ENCODE measurements at places on chromosomes 12 and 14.

GRCh38 chr14:77707355-77707723 is 484 bp downstream of the ALKBH1 start:
- no peak for DNase-seq

- no peak for DNase-seq
Observed at GRCh38 chr12:1398673-1399072, 195.7 kb downstream of the FBXL14 start.

DNA sequence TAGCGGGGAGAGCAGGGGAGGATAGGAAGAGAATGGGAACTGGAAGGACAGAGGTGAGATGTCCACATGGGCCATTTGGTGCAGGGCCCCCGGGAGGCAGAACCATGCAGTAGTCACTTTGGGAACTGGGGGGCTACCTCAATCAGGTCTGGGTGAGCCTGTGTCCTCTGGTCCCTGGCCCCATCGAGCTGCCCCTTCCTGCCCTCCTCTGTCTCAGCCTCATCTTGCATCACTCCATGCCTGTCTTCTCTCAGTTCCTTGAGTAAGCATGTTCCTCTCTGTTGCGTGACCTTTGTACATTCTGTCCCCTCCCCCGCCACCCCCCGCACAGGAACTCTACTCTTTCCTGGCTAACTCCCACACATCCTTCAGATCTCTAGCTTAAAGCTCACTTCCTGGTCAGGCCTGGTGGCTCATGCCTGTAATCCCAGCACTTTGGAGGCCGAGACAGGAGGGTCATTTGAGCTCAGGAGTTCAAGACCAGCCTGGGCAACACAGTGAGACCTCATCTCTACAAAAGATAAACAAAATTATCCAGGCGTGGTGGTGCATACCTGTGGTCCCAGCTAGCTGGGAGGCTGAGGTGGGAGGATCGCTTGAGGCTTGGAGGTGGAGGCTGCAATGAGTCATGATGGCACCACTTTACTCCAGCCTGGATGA is 23.2 kb downstream of the FOS start:
- DNase-seq, result no peak

DNA sequence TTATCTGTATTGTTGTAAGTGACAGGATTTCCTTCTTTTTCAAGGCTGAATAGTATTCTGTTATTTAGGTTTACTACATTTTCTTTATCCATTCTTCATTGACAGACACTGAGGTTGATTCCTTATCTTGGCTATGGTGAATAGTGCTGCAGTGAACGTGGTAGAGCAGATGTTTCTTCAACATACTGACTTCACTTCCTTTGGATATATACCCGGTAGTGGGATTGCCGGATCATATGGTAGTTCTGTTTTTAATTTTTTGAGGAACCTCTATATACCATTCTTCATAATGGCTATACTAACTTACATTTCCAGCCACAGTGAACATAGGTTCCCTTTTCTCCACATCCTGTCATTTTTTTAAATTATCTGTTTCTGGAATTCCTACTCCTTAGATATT is 21.8 kb downstream of the DERA start:
- no peak for DNase-seq

GRCh38 chr12:54543526-54543925 is 5.9 kb upstream of the PDE1B start:
- DNase-seq, result no peak

DNA sequence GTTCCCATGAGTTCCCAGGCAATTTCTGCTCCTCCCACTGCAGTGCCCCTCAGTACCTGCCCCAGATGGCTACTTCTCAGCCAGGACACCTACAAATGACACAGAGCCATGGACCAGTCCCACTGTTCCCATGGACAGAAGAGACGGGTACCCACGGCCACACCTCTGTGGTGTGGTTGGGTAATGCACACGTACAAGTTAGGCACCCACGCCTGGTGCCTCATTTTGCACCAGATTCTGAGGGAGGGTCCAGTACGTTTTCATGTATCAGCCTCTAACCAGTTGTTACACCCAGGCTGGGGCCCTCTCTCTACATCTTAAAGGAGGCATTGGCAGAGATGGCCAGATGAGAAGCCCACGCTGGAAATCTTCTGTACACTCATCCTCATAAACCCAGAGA is 114.0 kb downstream of the DICER1 start:
- DNase-seq, result no peak

- DNase-seq, result no peak
Observed at GRCh38 chr14:39055786-39056474, 47.1 kb downstream of the SEC23A start.

DNA sequence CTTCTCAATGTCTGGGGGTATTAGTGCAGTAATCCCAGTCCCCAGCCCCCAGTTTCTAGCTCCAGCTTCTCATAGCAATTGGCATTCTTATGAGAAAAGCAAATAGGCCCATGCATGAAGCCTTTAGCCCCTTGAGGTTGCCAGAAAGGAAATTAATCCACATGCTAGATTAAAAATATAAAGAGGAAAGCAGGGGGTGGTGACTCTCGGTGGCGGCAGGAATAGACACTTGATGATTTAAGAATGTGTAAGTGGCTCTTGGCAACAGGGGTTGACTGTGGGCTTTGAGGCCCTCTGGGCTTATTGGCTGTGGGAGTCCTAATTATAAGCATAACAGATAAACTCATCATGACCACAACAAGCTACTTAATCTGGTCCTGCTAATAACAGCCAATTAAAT is 1367.3 kb upstream of the FLRT2 start:
- DNase-seq, result no peak

DNA sequence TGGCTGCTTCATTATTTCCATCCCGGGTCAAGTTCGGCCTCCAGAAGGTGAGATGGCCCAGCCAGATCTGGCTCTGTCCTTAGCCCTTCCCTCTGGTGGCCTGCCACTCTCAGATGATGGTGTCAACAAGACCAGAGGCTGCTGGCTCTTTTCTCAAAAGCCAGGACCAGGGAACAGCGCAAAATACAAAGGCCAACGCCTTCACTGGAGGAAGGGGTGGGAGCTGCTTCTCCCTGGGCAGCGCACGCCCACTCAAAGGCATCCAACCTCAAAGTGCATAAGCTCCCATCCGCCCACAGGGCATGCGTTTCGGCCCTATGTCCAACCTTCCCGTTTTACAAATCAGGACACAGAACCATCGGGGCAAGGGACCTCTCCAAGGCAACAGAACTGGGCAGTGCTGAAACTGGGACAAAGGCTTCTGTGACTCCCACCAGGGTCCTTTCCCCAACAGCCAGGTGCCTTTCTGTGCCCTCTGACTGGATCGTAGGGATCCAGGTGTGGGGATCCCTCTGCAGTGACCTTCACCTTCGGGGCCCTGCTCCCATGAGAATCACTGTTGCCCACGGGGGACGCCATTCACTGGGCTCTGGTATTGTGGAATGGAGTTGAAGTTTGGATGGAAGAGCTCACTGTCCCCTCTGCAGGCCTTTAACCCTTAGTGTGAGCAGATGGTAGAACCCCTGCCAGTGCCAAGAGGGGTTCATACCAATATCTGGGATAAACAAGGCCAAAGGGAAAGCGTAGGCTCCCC is 76.8 kb downstream of the NINJ2 start:
- no peak for DNase-seq

- no peak for DNase-seq
Observed at GRCh38 chr12:92462049-92462448, 240.7 kb upstream of the PLEKHG7 start.

DNA sequence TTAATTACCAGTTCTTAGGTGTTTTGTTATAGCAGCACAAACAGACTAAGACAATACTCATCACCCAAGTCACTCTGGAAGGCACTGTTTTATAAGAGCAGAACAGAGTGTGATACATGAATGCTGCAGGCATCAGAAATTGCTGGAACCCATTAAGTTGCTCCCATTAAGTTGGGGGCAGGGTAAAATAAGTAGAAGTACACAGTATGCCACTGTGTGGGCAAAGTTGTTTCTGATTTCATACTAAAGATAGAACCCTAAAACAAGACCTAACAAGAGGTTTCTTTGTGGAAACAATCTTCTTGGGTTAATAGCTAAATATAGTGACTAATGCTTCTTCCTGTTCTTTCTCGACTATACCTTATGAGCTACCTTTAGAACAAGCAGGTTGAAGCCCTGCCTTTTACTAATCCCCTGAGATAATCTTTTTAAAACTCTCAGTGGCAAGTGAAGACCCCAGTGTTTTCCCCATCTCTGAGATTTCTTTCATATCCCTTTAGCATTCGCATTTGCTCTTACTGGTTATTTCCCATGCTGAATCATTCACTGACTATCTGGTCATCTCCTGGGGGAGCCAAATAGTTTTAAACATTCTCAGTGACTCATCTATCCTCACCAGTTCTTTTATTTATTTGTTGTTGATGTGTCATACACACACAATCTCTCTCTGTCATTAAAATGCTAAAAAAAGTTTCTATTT is 52.3 kb downstream of the SOCS2 start:
- no peak for DNase-seq

- DNase-seq, result no peak
Observed at GRCh38 chr12:104865080-104865479, 93.0 kb downstream of the SLC41A2 start.

DNA sequence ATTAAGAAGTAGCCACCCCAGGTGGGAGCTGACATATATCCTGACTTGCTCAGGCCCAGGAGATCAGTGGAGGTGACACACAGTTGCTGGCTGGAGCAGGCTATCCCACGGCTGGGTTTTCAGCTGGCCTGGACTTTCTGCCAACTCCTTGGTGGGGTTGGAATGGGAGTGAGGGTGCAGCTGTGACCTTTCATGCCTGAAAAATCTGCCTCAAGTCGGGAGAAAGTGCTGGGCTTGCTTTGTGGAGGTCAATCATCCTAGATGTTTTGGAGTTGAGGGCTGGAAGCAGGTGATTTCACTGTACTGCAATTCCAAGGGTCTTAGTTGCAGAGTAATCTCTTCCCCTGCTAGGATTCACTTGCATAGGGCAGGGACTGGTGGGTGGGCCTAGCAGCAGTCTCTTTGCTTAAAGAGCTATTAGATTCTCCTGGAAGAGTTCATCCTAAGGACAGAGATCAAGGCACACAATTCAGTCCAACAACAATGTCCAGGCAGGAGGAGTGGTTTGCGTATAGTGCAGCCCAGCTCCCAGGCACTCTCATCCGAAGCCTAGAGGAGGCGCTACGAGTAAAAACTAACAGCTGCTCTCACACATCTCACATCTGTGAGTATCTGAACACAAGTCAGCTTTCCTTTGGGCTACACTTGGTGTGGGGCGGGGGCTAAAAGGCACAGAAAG is 98.1 kb downstream of the GAS2L3 start:
- no peak for DNase-seq

GRCh38 chr12:115481141-115481540 is 796.4 kb downstream of the MED13L start:
- DNase-seq, result no peak

DNA sequence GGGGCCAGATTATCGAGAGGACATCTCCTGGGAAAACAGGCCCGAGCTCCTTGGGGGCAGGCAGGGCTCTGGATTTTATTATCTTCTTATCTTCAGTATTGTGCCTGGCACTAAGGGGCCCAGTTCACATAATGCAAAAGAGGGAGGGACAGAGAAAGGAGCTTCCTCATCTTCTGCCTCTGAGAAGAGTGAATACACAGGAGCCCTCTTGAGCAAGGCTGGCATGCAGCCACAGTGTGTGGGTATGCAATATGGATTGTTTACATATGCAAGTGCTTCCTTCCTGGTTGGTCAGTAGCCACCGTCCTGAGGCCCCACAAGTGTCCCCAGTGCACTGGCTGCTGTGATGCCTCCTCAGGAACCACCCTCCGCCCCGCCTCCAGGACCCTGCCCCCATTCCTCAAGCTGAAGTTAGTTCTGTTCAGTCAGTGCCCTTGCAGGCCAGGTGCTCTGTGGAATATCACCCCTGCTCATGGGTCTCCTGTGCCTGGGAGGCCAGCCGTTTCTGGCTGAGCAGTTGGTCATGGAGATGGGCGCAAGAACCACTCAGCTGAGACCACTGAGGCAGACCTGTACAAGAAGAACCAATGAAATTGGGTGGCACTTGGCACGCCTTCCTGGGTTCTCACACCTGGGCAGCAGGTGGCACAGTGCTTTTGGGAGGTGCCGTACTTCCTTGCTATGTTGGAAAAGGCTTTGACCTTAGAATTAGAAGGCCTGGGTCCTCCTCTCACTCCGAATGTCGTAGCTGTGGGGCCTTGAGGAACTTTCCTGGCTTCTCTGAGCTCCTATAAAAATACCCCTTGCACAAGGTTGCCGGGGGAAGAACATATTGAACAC is 35.1 kb upstream of the ACTN1 start:
- peak; percentile 9 for DNase-seq

- DNase-seq, result no peak
Observed at GRCh38 chr14:71247106-71247505, 339.8 kb downstream of the PCNX1 start.

GRCh38 chr12:120720234-120720986 is 5.2 kb upstream of the ACADS start:
- DNase-seq, result no peak

DNA sequence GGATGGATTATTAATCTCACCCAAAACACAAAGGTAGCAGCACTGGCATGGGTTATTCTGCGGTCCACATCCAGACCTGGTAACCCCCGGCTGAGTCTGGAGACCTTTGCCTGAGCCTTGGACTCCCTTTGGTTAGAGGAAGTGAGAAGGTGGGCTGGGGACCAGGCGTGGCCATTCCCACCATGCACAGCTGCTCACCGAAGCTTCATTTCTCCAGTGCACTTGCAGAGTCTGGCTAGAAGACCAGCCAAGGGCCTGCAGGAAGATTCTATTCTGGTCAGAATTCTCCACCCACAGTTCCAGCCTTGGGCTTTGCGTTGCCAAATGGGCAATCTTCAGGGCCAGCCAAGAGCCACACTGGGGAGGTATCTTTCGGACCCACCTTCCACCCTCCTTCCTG is 73.0 kb downstream of the LGMN start:
- DNase-seq, result no peak

GRCh38 chr12:101634724-101635123 is 40.0 kb downstream of the MYBPC1 start:
- DNase-seq, result no peak

DNA sequence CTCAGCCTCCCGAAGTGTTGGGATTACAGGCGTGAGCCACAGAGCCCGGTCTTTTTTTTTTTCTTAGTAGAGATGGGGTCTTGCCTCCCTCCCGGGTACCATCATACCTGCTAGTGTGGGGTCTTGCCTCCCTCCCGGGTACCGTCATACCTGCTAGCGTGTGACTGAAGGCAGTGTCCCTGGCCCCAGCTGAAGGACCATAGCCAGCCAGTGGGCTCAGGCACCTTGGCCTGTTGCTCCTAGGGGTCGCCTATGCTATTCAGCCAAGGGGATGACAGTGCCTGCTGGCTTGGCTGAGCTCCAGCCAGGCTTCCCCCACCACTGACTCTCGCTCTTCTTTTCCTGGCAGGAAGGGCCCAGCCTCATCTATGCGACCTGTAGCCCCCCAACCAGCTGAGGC is 10.5 kb upstream of the BLTP3B start:
- no peak for DNase-seq

DNA sequence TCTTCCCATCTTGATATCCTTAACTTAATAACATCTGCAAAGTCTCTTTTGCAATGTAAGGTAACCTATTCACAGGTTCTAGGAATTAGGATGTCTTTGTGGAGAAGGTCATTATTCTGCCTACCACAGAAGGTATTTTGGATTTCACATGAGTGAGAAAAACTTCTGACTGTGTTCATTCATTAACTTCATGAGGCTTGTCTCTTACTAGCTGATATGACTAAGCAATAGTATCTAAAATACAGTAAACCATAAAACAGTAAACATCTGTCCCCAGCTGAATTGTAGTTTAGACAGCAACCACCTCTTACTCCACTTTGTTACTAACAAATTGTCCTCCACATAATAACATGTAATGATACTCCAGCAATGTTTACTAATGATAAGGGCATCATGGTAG is 198.1 kb downstream of the SEC23A start:
- DNase-seq, result no peak

Measured in NCI-H774 (cell line).